ENCODE measurements at places on chromosomes 7 and 10.

DNA sequence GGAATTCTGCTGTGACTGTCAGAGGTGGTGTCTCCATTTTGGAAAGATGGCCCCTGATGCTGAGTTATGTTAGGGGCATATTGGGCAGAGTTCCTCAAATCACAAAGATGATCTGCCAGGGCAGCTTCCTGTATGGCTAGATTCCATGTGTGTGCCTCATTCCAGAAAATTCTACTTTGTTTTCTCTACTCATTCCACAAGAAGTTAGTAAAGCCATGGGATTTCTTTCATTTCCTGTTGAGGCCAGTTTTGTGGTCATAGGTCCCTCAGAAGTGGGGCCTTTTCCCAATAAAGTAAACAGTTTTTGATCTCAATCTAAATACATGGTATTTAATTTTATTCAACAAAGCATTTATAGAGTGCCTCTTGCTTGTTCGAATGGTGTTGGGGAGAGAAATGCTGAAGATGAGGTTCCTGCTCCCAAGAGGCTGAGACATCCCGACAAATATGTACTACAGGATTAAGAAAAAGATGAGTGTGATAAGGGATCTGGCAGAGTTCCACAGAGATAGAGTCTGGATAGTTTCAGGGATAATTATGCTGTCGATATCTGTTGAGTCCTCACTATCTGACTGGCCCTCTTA lies 33.0 kb downstream of the MINDY4 start:
- peak; percentile 93 for DNase-seq

GRCh38 chr10:29119374-29119773 lies 169.5 kb upstream of the LYZL1 start:
- DNase-seq = no peak

GRCh38 chr7:150980663-150981062 lies 2.5 kb upstream of the KCNH2 start:
- DNase-seq = no peak

DNA sequence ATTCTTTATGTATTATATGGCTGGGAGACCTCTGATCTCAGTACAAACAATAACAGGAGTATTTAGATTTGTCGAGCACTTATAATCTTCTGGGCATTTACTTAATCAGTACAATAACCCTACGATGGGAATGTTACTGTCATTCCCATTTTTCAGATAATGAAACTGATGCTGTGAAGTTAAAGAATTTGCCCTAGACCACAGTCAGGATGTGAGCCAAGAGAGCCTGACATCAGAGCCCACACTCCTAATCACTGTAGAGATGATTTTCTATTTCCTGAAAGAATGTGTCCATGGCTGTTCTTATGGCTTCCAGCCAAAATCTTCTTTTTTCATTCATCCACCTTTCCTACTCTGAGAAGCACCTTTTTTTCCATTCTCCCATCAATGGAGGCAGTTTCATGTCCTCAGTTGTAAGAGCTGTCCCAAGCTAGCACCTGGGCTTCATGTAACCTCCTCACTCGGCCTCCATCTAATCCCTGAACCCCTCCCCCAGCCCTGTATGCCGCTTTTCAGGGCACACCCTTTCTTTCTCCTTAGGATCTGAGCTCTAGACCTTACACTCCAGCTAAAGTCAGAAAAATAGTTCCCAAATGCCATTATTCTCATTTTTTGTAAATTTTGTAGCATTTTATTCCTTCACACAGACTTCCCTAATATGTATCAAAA lies 12.2 kb upstream of the CAV1 start:
- peak; percentile 72 for DNase-seq

- no peak for DNase-seq
Observed at GRCh38 chr10:81898518-81898917, 23.5 kb downstream of the NRG3 start.

GRCh38 chr7:31017032-31017675 lies 35.0 kb upstream of the ADCYAP1R1 start:
- no peak for DNase-seq

GRCh38 chr7:28072876-28073514 lies 107.6 kb downstream of the JAZF1 start:
- no peak for DNase-seq

DNA sequence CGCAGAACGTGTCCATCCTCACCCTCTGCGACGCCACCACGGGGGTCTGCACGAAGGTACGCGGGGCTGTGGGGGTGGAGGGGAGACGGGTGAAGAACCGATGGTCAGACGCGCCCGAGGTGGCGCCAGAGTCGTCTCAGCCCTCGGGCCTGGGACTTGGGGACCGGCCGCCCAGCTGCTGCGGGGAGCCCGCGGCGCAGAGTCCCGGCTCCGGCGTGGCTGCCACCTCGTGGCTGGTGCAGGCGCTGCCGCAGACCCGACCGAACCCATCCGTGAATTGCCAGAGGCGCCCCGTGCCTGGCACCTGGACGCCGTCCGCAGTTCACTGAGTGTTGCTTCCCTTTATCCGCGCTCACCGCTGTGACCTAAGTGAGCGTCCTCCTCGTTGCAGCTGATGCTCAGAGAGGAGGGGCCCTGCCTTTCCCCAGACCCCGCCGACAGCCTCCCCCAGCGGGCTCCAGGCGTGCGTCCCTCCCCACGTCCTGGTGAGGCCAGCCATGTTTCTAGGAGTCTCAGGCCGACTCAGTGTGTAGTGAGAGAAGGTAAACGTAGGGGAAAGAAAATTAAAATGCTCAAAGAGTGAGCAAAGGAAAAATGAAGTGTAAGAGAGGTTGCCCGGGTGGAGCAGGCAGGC lies 208.7 kb downstream of the PAXIP1 start:
- no peak for DNase-seq

- no peak for DNase-seq
Observed at GRCh38 chr7:106916679-106917078, 51.6 kb downstream of the PIK3CG start.

- DNase-seq = no peak
Observed at GRCh38 chr10:123500110-123500509, 166.0 kb upstream of the GPR26 start.

GRCh38 chr7:100612730-100613390 lies 520 bp downstream of the MOSPD3 start:
- no peak for DNase-seq

- DNase-seq = no peak
Observed at GRCh38 chr7:70210936-70211310, 612.6 kb downstream of the AUTS2 start.

- peak; percentile 85 for DNase-seq
Observed at GRCh38 chr7:17041324-17041723, 159.5 kb upstream of the AGR3 start.

DNA sequence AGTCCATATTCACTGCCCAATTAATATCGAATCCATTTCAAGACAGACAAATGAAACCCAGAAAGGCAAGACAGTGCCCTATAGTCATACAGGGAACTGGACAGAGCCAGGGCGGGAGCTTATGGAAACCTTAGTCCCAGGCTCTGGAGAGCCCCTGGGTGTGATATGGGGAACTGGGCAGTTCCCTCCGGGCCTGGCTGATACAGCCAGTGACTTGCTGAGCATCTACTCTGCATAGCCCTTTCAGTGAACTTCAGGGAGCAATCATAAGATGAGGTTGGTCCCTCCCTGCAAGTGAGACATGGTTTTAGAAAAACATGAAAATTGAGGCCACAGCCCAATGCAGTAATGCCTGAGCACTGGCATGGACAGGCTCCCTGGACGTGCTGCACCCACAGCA lies 241.9 kb downstream of the GRID1 start:
- no peak for DNase-seq

- no peak for DNase-seq
Observed at GRCh38 chr7:2644562-2645273, 12.9 kb downstream of the TTYH3 start.

- DNase-seq = no peak
Observed at GRCh38 chr7:125618516-125618915, 688.9 kb upstream of the POT1 start.

- no peak for DNase-seq
Observed at GRCh38 chr7:19051767-19052375, 65.6 kb downstream of the TWIST1 start.

DNA sequence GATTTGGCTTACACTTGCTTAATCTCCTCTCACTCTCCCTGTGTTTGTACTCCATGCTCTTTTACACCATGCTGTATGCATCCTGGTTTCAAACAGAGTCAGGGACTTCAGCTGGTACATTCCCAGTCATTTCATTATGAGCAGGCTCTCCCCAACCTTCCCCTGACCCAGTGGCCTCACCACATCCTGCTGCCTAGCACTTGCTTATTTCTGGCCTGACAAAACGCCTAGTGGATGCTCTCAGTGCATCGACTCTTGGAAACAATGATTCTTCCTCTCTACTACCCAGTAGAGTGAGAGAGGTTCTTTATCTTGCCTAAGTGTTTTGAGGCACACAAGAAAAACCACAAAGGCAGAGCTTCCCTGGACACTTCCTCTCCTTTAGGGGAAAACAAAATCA lies 63.4 kb downstream of the CAV1 start:
- DNase-seq = peak; percentile 76

DNA sequence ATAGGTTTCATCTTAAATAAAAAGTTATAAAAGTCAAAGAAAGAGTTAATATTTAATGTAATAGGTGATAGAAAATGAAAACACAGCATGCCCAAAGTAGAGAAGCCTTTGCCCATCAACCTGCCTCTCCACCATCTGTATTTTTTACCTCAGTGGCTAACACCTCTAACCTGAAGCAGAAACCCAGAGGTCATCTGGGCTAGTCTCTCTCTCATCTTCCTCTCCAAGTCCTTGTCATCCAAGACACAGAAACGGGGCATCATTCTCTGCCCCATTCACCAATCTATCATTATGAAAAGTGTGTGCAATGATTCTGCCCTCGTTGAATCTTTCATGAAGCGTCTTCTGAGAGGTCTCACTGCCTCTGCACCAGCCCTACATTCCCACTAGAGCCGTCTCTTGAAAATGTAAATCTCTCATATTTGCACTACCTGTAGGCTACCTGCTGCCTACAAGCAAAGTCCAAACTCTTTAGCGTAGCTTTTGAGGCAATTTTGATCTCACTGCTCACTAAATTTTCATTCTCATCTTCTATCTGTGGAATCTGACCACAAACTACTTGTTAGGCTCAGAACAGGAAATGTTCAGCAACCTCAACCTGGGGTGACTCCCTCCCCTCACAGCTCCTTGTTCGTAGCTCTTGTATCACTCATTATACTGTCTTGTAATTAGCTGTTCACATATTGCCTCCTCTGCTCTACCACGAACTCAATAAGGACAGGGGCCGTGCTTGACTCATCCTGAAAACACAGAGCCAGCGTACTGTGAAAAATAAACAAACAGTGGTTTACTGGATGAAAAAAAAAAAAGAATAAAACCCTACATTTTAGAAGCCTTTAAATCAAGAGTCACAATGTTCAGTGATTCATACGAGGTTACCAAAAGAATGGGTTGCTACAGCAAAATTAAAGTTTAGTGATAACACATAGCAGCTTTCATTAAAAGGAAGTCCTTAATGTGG lies 83.1 kb downstream of the CTNNA3 start:
- DNase-seq = peak; percentile 64

- DNase-seq = no peak
Observed at GRCh38 chr10:75754096-75754831, 322.8 kb downstream of the LRMDA start.

GRCh38 chr10:130352291-130352645 lies 216.1 kb downstream of the GLRX3 start:
- DNase-seq = no peak

DNA sequence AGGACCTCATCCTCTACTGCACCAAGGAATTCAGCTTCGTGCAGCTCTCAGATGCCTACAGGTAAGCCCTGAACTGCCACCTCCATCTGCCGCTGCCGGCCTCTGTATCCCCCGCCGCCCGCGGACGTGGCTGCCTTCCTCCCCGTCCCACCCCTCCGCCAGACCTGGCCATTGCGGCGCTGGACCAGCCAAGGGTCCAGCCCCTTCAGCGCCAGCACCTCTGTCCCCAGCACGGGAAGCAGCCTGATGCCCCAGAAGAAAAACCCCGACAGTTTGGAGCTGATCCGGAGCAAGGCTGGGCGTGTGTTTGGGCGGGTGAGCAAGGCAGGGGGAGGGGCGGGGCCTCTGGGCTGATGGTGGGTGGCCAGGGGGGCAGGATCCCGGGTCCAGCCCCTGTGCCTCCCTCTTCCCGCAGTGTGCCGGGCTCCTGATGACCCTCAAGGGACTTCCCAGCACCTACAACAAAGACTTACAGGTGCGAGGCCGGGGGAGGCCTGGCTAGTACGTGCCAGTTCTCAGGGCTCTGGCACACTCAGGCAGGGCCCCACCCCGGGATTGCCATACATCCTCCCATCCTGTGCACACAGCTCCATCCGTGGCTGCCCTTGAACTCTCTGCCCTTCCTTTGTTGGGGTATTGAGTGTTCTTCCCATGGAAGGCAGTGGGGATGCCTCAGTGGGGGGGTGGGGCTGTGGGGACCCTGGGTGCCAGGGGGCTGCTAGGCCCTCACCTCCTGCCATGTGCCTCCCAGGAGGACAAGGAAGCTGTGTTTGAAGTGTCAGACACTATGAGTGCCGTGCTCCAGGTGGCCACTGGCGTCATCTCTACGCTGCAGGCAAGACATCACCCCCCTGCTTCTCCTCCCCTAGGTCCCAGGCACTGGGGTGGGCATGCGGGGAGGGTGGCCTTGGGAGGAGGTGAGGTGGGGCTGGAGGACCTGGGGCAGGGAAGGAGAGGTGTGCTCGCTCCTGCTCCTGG lies 13.5 kb downstream of the ASL start:
- DNase-seq = no peak

Measured in fibroblast of skin of scalp (primary cell).